Stimulated activated CD8-positive, alpha-beta memory T cell treated with anti-CD3 and anti-CD28 coated beads, Interleukin-4, amount 100 ng/mL, for 1 hour (primary cell): ENCODE measurements at places on chromosomes 5 and 9.

DNA sequence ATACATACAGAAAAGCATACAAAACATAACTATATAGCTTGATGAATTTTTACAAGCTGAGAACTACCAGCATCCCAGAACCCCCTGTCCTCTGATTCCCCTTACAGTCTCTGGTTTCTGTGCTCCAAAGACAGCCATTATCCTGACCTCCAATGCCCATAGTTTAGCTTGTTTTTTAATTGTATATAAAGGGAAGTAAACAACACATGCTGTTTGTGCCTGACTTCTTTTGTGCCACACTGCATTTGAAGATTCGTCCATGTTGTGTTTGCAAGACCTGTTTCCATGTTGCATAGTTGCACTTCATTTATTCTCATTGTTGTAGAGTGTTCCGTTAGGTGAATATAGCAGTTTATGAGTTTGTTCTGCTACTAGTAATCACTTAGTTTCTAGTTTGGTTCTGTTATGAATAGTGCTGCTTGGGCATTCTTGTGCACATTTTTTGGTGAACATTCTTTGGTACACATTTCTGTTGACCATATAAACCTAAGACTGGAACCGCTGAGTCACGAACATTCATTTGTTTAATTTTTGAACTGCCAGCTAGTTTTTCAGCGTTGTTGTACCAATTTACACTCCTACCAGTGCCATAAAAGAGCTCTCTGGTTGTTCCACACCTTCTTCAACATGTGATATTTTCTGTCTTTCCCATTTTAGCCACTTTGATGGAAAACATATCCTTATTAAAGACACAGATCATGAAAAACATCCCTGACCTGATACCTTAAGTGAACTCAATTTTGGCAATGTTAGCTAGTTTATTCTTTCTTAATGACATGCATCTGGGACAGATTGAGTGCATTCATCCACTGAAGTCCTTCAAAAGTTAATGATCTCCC is 78.1 kb upstream of the ANXA1 start:
- no peak for DNase-seq

GRCh38 chr5:5371957-5372356 is 50.5 kb upstream of the ICE1 start:
- DNase-seq, result no peak

DNA sequence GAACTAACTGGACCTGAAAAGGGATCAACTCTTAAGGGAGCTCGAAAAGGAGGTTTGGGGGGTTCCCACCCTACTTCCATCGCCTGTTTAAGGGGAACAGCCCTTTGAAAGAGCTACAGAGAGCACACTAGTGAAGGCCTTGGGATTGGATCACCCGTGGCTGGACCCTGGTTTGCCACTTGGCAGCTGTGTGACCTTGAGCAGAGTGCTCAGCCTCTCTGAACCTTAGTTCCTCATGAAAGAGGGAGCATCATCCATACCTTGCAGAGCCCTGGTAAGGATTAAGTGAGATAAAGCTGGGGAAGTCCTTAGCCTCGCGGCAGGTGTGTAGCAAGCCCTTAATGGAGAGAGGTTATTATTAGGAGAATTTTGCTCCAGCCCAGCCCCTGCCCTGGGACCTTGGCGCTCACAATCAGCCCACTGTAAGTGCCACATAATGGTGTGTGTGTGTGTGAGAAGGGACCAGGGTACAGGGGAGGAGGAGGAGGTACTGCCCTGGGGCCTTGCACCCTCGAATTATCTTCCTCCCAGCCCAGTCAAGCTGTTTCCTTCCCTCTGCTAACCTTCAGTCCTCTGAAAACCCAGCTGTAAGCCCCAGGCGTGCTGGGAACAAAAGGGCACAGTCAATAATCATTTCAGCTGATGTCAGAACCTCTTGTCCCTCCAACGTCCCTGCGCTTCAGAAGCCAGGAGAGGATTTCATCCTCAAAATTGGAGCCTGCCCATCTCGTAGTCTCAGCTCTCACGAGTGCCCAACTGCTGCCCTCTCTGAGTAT is 42.9 kb downstream of the FOXI1 start:
- no peak for DNase-seq

GRCh38 chr5:76145945-76146344 is 62.8 kb downstream of the SV2C start:
- DNase-seq, result no peak

- DNase-seq, result no peak
Measured at GRCh38 chr9:19799784-19800183, 10.9 kb upstream of the SLC24A2 start.

- DNase-seq, result no peak
Measured at GRCh38 chr5:8340261-8340660, 471.3 kb downstream of the MTRR start.

- DNase-seq, result no peak
Measured at GRCh38 chr9:17135295-17136160, 688 bp downstream of the CNTLN start.

GRCh38 chr9:14348373-14349145 is 34.6 kb upstream of the NFIB start:
- DNase-seq, result no peak

GRCh38 chr5:61200582-61201155 is 38.4 kb upstream of the SMIM15 start:
- no peak for DNase-seq
